ENCODE measurements at places on chromosomes 2 and 18.

- DNase-seq: no peak
Measured at GRCh38 chr2:96104487-96104861, 11.9 kb downstream of the ADRA2B start.

GRCh38 chr2:37619959-37620300 is 51.5 kb downstream of the CDC42EP3 start:
- DNase-seq: no peak

- DNase-seq: no peak
Measured at GRCh38 chr18:32769071-32769585, 3.7 kb downstream of the KLHL14 start.

GRCh38 chr2:196931555-196931954 is 5.0 kb upstream of the PGAP1 start:
- DNase-seq: no peak

DNA sequence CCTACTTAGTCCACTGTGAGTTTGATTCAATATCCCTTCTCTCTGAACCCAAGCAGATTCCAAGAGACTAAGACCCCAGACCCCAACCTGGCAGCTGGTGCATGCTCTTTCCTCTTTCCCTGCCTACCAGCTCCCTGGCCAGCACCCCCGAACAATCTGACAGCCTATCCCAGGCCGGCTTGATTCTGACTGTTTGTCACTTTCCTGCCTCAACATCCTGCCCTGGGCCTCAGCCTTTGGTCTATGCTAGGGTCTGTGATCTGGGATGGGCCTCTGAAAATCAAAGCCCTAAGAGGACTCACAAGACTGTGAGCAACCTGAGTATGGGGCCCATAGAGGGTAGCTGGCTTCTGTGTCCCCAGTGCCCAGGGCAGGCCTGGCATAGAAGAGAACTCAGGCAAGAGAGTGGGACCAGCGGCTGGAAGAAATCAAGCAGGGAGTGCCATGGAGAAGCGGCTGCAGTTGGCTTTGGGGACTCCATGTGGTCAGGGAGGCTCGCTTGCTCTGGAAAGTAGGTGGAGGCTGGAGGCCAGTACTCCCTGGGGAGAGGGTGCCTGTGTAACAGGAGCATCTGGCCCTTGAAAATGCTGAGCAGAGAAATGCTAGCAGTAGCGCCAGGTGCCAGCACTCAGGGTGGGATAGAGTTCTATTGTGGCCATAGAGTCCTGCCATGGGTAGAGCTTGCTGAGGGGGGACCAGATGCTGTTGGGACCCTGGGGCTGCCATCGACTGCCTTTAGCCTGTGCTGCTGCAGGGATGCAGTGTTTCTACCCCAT is 343.9 kb downstream of the DYSF start:
- no peak for DNase-seq
